ENCODE measurements at places on chromosomes 4 and X.
A peak's percentile ranks its signal among the peaks of the same experiment; 100 is the strongest.

DNA sequence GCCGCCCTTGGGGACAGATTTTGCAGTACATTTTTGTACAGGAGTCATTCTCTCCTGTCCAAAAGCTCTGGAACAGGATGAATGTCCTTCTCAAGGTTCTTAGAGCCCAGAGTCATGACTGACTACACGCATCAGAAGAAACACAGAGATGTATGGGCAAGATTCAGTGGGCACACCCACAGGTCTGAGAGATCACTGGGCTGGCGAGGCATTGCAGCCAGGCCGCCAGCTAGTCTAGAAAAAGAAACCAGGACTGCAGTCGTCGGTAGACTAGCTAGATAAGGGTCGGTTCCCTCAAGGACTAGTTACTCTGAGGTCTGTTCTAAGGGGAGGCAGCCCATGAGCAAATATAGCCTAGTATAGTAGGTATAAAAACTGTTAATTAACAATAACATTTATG lies 19.8 kb downstream of the GBA3 start:
- DNase-seq: no peak

DNA sequence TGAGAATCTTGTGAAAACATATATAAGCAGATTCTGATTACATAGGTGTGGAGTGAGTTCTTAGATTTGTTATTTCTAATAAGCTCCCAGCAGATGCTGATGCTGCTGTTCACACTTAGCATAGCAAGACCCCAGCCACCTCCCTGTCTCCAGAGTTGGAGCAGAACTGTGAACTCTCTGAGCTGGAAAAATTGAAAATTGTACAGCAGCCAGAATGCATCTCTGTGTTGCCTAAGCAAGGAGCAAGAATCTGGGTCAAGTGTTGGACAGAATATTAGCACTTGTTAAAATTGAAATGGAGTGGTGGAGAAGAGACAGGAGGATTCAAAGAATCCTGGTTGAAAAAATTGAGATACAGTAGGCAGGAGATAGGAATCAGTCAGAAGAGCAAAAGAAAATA lies 146.6 kb upstream of the FAM47C start:
- no peak for DNase-seq

- no peak for DNase-seq
Measured at GRCh38 chr4:75142382-75142781, 209.5 kb downstream of the PARM1 start.

DNA sequence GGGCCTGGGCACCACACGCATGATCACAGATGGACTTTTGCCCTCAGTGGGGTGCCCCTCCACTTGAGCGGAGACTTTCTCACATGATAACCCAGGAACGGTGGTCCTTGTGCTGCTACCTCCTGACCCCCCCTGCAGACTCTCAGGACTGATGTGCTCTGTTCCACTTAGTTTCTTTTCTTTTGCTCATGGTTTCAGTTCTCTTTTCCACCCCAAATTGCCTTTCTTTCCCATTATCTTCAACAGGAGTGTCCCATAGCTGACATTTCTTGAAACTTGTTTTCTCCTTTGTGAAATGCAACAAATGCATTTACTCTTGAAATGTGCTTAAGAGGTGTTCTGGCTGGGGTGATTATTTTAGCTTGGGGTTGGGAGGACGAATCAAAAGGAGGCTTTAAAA lies 9.0 kb downstream of the MPC1L start:
- DNase-seq: no peak

DNA sequence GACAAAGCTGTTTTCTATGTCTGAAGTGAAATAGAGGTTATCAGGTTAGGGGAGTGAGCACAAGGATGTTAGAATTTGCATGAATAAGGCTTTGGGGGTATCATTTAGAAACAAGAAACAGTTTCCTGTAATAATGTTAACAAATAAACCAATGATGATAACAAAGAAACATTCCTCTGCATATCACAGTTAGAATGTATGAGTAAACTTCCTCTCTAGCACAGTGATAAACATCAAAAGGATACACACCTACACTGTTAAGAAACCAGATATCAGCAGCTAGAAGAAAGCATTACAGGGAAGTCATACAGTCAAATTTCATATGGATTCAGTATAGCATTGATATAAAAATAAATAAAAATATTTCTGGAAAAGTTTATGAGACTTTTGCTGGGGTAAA lies 340.0 kb upstream of the MAGEB16 start:
- no peak for DNase-seq

DNA sequence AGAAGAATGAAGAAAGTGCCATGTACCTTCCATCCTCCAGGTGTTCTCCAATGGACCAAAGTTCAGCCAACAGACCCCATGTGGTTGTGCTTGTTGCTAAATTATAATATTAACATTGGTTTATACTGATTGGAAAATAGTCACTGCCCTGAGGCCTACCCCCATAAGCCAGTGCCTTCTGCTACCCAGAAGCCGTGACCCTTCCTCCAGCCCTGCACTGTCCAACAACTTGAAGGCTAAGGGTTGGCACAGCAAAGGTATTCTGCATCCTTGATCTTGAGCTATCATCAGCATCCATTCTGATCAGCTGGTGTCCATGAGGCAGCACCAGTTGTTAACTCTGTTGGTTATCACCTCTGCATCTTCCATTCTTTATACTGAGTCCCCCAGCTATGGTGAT lies 66.2 kb upstream of the BMPR1B start:
- DNase-seq: no peak

- no peak for DNase-seq
Measured at GRCh38 chr4:96295143-96295741, 455.3 kb downstream of the PDHA2 start.

DNA sequence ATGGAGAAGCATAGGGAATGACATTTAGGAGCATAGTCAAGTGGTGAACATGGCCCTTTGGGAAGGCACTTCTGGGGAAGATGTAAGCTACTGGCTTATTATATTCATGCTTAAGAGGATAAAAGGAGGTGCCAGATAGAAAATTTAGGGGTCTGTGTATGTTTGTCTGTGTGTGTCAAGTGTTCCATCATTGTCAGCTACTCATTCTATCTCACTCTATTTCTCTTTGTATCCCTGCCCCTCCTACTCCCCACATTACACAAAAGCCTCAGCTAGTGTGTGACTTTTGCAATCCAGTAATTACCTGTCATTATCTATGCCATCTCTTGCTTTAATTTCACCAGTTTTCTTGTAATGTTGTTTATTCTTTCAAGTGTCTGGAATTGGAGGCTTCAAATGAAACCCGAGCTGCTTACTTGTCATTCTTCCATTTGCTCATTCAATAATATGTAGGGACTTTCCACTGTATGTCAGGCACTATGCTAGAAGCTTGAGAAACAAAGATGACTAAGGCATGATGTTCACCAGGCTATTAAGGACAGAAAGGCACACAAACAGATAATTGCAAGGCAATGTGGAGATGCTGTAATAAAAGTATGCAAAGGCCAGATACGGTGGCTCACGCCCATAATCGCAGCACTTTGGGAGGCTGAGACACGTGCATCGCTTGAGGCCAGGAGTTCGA lies 229.8 kb upstream of the TEX13C start:
- DNase-seq: no peak

- no peak for DNase-seq
Measured at GRCh38 chrX:1606496-1606895, 8.4 kb upstream of the ASMT start.

- DNase-seq: no peak
Measured at GRCh38 chr4:16739997-16740624, 158.3 kb downstream of the LDB2 start.

DNA sequence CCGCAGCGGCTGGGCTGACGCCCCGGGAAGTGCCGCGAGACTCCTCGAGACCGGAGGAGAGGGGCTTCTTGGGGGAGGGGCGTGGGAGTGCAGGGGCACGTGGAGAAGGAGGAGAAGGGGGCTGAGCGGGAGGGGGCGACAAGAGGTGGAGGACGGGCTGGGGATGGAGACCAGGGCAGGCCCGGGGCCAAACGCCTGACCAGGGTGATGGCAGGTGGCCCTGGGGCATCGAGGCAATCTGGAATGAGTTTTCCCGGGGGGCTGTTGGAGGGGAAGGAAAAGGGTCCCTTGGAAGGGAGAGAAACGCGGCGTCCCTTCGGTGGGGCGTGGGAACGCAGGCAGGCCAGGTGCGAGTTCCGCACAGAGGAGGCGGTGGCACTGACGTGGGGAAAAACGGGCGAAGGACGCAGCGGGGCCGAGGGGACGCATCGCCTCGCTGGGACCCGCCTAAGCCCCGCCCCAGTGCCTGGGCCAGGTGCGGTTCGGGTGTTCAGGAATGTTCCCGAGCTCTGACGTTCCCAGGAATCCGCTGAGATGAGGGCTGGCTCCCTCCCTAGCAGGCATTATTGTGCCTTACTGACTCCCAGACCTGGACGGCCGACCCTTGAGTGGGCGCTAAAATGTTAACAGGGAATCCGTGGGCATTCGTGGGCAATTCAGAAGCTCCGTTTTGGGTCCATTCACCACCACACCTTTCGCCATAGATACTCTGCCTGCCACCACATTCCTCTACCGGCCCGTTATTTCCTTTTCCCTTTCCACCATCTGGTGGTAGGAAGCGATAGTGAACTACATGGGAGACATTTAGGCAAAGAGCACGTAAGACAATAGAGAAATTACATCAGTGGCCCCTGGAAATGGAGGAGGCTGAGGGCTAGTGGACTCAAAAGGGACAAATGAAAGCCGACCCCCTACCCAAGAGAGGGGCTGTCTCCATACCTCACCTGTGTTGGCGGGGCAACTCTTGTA lies 795 bp upstream of the SH3KBP1 start:
- DNase-seq: peak; percentile 50

- no peak for DNase-seq
Measured at GRCh38 chrX:138742217-138742616, 30.7 kb upstream of the FGF13 start.

- DNase-seq: no peak
Measured at GRCh38 chr4:4724321-4724720, 135.1 kb upstream of the MSX1 start.

GRCh38 chr4:14726877-14727361 lies 275.4 kb upstream of the CPEB2 start:
- peak; percentile 2 for DNase-seq

GRCh38 chr4:602559-602942 lies 22.8 kb upstream of the PDE6B start:
- peak; percentile 52 for DNase-seq

DNA sequence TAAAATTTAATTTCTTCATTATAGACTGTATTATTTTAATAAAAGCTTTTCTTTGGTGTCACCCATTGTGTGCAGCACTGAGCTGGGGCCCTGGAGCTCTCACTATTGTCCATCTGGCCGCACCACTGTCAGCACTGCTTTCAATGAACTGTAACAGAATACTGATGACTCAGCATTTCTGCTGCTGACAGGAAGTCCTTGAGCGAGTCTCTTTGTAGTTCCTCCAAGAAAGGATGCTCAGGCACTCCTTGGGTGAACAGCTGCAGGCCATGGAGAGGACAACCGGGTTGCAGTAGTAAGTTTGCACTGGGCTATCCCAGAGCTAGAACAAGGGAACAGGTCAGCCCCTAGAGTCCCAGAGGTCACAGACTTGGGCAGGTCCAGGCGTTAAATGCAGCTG lies 81.6 kb downstream of the SORBS2 start:
- DNase-seq: peak; percentile 38

DNA sequence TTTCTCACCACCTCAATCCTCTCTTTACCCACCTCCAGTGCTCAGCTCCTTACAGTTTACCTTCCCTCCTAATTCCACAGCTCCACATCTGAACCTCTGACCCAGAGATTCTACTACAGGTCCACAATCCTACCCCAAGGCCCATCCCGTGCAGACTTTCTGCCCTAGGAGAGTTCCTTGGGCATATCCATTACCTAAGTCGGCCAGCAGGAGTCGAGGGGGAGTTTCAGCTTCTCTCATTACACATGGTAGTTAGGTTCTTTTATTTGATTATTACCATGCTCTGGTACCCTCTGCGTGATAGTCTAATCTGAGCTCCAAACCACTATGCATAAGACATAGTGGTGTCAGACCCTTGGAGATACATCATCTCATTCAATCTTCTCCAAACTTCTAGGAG lies 117.9 kb downstream of the SH3RF1 start:
- no peak for DNase-seq

- peak; percentile 52 for DNase-seq
Measured at GRCh38 chr4:88592600-88593448, 544 bp downstream of the HERC3 start.

DNA sequence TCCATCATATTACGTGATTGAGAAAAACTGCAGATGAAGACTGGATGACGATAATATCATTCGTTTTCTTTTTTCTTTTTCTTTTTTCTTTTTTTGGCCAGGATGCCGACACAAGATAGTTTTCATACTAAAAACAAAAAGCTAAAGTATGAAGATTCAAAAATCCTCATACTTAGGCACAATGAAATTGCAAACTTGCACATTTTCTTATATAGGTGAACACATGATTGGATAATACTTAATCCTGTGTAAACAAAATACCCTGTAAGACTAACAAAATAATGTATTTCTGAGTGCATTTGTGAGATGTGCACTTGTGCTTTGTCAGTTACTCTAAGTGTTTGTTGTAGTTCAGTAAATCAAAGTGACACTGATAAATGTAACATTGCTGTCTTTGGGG lies 568.9 kb downstream of the ANKRD50 start:
- no peak for DNase-seq

DNA sequence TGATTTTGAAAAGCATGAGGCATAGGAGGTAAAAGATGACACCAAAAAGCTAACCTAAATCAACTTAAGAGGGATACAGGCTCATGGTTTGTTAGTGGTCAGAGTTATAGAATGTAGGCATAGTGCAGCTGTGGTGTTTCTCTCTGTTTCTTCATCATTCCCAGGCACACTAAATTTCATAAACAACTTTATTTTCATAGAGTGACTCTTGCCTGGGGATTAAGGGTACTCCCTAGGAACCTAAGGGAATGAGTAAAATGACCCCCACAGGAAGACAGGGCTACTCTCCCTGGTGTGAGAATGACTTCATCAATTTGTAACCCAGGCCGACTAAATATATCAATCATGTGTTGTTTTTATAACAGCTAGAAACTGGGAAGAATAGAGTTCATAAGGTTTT lies 11.1 kb downstream of the FABP2 start:
- no peak for DNase-seq

GRCh38 chrX:96564595-96564994 lies 120.0 kb upstream of the DIAPH2 start:
- no peak for DNase-seq

DNA sequence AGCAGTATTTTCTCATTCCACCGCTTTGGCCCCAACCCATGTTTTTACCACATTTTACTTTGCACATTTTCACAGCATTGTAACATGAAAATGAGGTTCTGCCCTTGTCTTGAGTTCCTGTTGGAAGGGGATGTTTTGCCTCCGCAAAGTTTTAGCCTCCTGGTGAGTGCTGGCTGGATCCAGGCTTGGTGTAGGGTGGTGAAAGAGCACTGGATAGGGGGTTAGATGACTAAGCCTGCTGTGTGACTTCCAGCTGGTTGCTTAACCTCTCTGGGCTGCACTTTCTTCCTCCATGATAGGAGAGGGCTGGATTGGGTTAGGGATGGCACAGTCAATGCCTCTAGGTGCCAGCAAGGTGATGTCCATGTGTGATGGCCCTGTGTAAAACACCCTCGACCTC lies 28.9 kb downstream of the CYTL1 start:
- DNase-seq: no peak

- DNase-seq: peak; percentile 59
Measured at GRCh38 chr4:40998675-40999358, 215.5 kb downstream of the APBB2 start.

All from HTR-8/SVneo (cell line).